ENCODE measurements at places on chromosomes 12 and 14.

- DNase-seq = no peak
Observed at GRCh38 chr14:92794547-92794941, 439 bp downstream of the GOLGA5 start.

DNA sequence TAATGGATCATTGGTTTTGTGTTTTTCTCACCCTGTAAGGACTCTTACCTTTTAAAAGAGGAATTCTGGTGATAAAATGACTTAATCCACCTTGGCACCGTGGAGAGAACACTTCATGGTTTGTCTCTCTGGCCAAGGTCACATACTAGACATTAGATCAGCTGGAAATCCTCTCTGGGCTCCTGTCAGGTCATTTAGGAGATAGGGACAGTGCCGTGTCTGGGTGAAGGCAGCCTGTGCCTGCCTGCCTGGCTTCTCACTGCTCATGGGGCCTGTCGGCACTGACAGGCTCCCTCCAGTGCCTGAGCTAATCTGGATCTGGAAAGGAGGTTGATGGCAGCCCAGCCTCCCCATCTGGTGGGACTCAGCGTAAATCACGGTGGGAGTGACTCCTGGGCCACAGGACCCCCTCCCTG is 5.7 kb downstream of the CRADD start:
- DNase-seq = no peak

DNA sequence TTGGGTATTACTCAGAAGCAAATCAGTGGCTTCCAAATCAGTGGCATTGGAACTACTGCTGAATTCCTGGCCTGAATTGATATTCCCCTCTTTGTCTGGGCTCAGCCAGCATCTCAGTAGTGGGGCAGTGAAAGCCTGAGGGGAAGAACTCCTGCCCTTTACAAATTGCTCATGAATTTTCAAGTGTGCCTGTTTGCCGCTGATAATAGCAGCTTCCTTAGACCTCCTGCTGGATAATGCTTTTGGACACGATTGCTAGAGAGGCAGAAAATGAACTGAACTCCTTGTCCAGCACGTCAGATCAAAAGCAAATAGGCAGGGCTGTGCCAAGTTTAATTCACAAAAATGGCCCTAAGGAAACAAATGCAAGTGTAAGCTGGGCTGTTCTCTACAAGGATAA is 91.3 kb upstream of the GZMB start:
- DNase-seq = no peak

- DNase-seq = no peak
Observed at GRCh38 chr14:53882684-53883083, 73.9 kb downstream of the BMP4 start.

GRCh38 chr12:67531051-67531450 is 117.5 kb upstream of the DYRK2 start:
- peak; percentile 37 for DNase-seq

Measured in PC-9 (cell line).